ENCODE measurements at places on chromosomes 12 and 14.
A peak's percentile ranks its signal among the peaks of the same experiment; 100 is the strongest.

DNA sequence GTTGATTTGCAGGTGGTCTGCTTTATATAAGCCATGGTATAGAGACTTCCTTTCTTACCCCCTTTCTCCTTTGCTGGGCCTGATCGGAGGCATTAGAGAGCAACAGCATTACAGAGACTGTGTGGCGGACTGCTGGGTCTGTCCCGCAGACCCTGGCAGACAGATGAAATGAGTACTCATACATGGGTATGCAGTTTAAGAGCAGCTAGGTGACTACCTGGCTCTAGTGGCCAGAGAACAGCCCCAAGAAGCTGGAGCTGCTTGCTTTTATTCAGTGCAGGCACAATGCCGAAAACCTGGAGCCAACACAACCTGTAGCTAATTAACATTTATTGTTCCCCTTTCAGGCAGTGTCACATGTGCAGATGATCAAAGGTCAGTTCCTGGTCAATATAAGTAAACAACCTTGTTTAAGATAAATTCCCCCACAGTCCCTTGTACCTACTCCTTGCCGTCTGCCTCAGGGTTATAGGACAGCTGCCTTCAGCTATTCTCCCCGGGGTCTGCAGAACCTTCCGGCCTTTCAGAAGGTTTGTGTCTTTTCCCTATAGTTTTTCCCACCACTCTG, 160.0 kb downstream of the TRHDE start:
- DNase-seq = no peak

DNA sequence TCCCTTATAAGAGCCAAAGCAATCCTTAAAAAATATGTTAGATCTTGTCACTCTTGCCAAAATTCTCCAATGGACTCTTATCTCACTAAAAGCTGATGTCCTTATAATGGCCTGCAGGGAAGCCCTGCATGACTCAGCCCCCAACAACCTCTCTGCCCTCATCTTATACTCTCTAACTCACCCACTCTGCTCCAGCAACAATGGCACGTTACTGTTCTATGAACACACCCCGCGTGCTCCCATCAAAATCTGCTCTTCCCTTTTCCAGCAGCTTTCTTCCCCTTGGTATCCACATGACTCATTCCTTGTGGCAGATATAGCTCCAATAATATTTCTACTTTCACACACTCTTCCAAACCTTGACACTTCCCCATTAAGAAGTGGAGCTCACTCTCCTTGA, 108.1 kb downstream of the DENND5B start:
- DNase-seq = no peak

- DNase-seq = no peak
These were observed 75.3 kb downstream of the ACACB start for GRCh38 chr12:109191621-109192250.

DNA sequence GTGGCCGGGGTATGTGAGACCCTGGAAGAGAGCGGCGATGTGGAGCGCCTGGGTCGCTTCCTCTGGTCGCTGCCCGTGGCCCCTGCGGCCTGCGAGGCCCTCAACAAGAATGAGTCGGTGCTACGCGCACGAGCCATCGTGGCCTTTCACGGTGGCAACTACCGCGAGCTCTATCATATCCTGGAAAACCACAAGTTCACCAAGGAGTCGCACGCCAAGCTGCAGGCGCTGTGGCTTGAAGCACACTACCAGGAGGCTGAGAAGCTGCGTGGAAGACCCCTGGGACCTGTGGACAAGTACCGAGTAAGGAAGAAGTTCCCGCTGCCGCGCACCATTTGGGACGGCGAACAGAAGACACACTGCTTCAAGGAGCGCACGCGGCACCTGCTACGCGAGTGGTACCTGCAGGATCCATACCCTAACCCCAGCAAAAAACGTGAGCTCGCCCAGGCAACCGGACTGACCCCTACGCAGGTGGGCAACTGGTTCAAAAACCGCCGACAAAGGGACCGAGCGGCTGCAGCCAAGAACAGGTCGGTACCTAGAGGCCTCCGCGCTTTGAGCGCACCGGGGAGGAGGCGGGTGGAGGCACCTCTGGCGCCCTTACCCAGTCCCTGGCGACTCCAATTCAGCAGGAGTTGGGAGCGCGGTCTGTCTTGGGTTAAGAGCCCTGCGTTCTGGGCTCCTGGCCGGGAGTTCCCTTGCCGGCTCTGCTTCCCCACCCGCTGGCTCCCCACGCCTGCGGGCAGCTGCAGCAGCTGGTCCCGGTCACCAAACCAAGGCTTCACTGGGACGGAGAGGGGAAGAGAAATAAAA, 700 bp downstream of the SIX6 start:
- no peak for DNase-seq

DNA sequence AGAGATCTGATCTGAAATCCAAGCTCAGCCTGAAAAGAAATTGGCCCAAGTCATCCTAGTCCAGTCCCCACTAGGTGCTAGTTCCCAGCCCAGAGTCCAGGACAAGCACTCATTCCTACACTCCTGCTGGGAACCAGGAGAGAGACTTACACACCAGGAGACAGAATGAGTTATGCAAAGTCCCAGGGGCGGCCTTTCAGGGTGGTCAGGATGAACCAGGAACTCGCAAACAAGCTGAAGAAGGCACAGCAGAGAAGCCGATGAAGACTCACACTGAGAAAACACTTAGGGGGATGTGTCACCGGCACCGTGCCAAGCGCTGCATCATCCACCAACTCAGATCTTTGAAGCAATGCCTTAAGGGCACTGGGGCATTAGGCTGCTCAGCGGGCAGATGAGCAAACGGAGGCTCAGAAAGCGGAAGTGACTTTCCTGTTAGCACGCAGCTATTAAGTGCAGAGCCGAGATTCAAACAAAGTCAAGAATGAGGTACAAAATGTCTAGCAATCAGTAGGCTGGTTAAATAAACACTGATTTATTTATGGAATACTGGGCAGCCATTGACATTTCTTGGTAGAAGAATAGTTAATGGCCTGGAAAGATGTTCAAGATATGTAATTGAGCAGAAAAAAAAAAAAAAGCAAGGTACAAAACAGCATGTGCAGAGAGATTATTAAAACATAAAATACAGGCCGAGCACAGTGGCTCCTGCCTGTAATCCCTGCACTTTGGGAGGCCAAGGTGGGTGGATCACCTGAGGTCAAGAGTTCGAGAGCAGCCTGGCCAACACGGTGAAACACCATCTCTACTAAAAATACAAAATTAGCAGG, 78.7 kb downstream of the LRRC74A start:
- DNase-seq = no peak

- DNase-seq = peak; percentile 63
These were observed 2.9 kb downstream of the SCNN1A start for GRCh38 chr12:6372403-6373003.

- DNase-seq = no peak
These were observed 564 bp downstream of the ATXN3 start for GRCh38 chr14:92105893-92106142.

GRCh38 chr12:24840046-24840800, 108.7 kb downstream of the BCAT1 start:
- DNase-seq = no peak

GRCh38 chr12:97404093-97404492, 58.5 kb upstream of the RMST start:
- no peak for DNase-seq

- no peak for DNase-seq
These were observed 276.1 kb downstream of the SYT1 start for GRCh38 chr12:79140711-79141110.

- no peak for DNase-seq
These were observed 22.8 kb downstream of the HSD17B6 start for GRCh38 chr12:56785874-56786273.

- no peak for DNase-seq
These were observed 21.6 kb downstream of the NCOR2 start for GRCh38 chr12:124545508-124546418.

GRCh38 chr12:82176761-82177490, 181.3 kb downstream of the CCDC59 start:
- DNase-seq = no peak

DNA sequence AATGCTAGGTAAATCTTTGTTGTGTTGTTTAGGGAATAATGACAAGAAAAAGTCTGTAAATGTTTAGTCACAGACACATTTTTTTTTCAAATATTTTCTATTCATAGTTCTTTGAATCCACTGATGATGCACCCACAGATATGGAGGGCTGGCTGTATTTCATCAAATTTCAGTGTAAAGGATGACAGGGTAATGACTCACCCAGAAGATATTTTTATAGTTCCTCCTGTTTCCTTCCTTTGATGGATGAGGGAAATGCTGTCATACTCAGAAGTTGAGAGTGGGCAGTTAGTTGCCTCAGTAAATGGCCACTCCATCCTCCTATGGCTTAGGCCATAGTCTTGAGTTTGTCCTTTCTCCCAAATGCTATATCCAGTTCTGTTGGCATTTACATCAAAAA, 76.9 kb upstream of the REP15 start:
- no peak for DNase-seq

- no peak for DNase-seq
These were observed 182.7 kb downstream of the MYRFL start for GRCh38 chr12:70007687-70008086.

DNA sequence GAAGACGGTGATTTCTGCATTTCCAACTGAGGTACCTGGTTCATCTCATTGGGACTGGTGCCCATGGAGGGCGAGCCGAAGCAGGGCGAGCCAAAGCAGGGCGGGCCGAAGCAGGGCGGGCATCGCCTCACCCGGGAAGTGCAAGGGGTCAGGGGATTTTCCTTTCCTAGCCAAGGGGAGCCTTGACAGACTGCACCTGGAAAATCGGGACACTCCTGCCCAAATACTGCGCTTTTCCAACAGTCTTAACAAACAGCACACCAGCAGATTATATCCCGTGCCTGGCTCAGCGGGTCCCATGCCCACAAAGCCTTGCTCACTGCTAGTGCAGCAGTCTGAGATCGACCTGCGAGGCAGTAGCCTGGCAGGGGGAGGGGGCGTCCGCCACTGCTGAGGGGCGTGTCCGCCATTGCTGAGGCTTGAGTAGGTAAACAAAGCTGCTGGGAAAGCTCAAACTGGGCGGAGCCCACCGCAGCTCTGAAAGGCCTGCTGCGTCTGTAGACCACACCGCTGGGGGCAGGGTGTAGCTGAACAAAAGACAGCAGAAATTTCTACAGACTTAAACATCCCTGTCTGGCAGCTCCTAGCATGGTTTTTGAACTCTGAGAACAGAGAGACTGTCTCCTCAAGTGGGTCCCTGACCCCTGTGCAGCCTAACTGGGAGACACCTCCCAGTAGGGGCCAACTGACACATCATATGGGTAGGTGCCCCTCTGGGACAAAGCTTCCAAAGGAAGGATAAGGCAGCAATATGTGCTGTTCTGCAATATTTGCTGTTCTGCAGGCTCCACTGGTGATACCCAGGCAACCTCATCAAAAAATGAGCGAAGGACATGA, 77.2 kb downstream of the BAZ1A start:
- DNase-seq = no peak

- no peak for DNase-seq
These were observed 33.9 kb downstream of the TMEM19 start for GRCh38 chr12:71719647-71720370.

GRCh38 chr14:77641534-77642341, 25.3 kb upstream of the SPTLC2 start:
- DNase-seq = peak; percentile 75

GRCh38 chr14:105388110-105388951, 10.0 kb upstream of the TEX22 start:
- DNase-seq = no peak

- no peak for DNase-seq
These were observed 69.4 kb upstream of the BDKRB2 start for GRCh38 chr14:96135285-96135684.

DNA sequence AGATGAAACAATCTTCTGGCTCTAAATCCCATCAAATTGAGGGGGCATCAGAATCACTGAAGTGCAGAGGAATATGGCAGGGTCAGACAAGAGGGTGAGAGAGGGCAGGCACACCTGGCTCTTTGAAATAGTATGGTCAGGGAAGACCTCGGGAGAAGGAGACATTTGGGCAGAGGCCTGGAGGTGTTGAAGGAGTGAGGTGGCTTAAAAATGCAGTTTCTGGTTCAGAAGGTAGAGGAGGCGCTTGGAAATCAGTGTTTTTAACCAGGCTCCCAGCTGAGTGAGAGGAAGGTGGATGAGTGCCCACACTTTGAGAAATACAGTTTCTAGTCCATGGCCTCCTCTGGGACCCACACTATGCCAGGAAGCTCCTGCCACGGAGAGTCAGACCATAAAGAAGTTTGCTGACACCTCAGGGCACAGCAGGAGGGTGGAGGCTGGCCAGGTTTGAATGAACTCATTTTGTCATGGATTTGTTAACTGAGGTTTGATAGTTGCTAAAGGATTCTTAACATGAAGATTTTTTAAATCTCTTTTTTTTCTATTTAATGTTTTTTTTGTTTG, 20.1 kb downstream of the NID2 start:
- DNase-seq = peak; percentile 57

GRCh38 chr12:120290609-120291305, 946 bp downstream of the RNU4-2 start:
- DNase-seq = no peak

DNA sequence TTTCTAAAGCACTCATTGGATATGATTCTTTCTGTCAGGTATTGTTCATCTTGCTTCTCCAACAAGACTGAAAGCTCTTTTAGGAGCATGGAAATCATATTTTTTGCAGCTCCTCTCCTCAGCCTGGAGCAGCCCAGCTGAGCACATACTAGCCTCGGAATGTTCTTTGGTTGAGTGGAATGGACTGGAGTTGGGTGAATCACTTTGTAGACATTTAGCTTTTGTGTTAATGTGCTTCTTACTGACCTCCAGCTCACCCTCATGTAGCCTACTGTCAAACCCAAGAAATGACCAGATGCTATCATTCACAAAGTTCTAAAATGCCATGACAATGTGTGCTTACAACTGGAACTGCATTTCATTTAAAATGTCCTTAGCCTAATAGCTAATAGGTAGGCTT, 161.1 kb downstream of the NUAK1 start:
- no peak for DNase-seq

- no peak for DNase-seq
These were observed 187.0 kb upstream of the FOXN3 start for GRCh38 chr14:89603938-89604480.

DNA sequence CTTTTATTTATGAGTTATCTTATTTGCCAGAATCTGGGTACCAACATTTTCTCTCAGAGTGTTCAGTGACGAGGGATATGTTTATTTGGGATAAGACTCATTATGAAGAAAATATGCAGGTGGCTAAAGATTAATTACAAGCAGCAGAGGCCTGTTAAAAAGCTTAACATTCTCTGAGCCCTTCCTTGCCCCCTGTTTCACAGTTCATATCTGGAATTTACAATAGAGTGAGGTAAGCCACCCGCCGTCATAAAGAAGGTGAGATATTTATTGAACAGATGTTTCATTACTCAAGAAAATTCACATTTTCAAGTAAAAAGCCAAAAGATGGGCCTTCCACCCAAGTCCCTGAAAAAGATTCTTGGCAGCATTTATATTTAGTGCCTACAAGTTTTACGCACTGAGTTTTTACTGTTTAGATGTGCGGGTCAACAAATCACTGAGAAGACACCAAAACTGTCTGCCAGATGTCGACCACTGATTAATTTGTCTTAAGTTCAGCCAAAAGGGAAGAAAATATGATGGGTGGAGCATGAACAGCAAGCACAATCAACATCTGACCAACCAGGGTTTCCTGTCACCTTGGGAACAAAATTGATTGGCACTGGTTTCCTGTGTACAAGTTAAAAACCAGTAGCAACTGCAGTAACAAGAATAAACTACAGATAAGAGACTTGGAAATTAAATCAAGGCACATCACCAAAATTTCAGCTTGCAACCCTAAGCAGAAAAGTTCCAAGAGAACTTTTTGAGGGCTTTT, 85.5 kb upstream of the PTPRB start:
- no peak for DNase-seq

- no peak for DNase-seq
These were observed 6.0 kb downstream of the ALKBH2 start for GRCh38 chr12:109087250-109087649.

- DNase-seq = no peak
These were observed 41.5 kb downstream of the FRS2 start for GRCh38 chr12:69511469-69512267.

All from left hindlimb (tissue), 1 donor.